ENCODE measurements at places on chromosomes 5 and 9. TPM values are rescaled to one million over a fixed set of nuclear protein-coding genes. Genes with fewer than 3 reads are reported as not detected.
A peak's percentile ranks its signal among the peaks of the same experiment; 100 is the strongest.

DNA sequence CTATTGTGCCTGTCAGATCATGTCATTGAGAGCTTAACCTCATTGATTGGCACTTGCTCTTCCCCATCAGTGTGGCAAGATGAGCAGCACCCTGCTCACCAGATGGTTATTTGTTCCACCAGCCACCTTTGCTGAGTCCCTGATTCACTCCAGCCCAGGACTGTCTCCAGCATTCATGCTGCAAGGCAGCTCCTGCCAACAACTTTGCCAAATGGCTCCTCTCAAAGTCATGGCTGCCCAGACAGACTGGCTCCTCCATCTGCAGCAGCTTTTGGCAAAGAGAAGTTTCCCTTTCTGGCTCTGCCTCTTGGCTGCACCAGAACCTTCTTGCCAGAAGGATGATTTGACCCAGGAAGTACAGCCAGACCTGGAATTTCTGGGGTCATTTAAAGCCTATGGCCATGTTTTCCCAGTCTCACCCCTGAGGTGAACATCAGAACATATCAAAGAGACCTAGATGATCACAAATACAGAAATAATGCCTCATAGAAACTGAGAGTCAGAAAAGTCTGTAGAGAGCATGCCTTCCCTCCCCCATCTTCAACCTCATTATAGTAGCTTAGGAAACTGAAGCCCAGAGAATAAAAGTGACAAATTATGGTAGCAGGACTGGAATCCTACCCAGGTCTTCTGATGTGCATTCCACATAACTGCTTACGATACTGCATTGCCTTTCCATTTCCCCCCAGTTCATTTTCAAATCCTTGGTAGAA, 10.4 kb downstream of the PPP2R2B start:
- H3K27ac ChIP-seq = no peak overlapping the region
- DNase-seq = no peak
- no peaks in the 10 kb centered on the region for H3K27me3 ChIP-seq
- H3K4me3 ChIP-seq = no peak overlapping the region
- no peaks in the 10 kb centered on the region for H3K4me1 ChIP-seq

DNA sequence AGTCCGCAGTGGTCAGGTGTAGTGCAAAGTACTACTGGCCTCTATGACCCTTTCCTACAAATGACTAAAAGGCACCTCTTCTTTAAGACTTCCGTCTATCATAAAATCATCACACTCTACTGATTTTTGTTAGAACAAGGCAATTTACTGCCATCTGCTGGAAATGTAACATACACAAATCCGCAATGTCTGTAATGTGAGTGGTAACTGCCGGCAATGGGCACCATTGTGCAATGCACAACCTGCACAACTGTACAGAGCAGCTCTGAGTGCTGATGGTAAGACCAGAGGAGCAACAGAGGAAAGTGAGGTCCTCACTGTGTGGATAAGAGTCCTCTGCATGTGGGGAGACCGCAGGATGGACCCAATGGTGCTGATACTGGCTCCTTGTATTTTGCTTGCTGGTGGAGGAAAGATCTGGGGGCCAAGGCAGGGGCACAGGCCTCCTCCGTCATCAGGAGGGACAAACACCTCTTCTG, 103.7 kb downstream of the ATPSCKMT start:
- DNase-seq = peak; percentile 68
- H3K4me1 ChIP-seq = no peaks in the 10 kb centered on the region
- H3K4me3 ChIP-seq = no peak overlapping the region
- H3K27ac ChIP-seq = no peak overlapping the region

GRCh38 chr5:65866837-65867521, 59.4 kb upstream of the ERBIN start:
- no peak overlapping the region for H3K4me3 ChIP-seq
- no peaks in the 10 kb centered on the region for H3K4me1 ChIP-seq
- no peak for DNase-seq
- no peaks in the 10 kb centered on the region for H3K36me3 ChIP-seq

DNA sequence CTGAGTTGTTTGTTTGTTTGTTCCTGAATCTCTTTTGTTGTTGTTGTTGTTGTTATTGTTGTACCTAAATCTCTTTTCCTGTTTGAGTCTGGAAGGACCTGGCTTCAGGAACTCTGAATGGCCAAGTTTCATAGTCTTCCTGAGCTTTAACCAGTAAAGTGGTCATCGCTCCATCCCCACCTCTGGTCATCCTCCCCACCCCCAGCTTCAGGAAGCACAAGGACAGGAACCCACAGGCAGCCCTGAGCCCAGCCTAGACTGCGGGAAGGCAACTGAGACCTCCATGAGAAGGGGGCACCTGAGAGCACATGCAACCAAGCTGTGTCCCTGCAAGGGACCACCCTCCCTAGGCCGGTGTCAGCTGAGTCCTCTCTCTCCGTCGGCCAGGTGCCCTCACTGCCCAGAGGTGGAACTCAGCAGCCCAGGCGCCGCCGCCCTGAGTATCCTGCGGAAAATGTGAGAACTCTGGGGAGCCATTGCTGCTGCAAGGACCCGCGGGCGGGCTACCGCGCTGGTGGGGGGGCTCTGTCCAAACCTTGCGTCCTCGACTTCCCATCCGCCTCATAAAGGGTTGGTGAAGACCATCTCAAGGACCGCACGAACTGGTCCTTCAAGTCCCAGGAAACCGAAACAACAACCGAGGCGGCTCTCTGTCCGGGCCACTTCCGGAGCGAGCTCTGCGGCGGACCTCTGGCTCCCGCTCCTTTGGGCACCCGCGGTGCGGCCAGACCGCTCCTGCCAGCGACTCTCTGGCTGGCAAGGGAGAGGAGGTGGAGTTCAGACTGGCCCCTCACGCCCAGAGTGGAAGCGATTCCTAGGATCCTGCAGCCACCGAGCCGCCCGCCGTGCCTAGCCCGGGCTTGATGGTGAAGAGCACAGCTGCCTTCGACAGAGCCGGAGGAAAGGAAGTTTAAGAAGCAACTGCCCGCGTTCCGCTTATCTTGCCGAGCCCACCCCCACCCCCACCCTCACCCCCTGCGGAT, 4.2 kb downstream of the BARX1 start:
- DNase-seq = no peak
- H3K27ac ChIP-seq = no peak overlapping the region
- no peak overlapping the region for H3K4me3 ChIP-seq

GRCh38 chr9:111533099-111533790, 8.3 kb downstream of the ZNF483 start:
- no peak overlapping the region for H3K4me3 ChIP-seq
- DNase-seq = peak; percentile 66
- H3K36me3 ChIP-seq = peaks cover 3% of the 10 kb centered on the region
- no peak overlapping the region for H3K27ac ChIP-seq

DNA sequence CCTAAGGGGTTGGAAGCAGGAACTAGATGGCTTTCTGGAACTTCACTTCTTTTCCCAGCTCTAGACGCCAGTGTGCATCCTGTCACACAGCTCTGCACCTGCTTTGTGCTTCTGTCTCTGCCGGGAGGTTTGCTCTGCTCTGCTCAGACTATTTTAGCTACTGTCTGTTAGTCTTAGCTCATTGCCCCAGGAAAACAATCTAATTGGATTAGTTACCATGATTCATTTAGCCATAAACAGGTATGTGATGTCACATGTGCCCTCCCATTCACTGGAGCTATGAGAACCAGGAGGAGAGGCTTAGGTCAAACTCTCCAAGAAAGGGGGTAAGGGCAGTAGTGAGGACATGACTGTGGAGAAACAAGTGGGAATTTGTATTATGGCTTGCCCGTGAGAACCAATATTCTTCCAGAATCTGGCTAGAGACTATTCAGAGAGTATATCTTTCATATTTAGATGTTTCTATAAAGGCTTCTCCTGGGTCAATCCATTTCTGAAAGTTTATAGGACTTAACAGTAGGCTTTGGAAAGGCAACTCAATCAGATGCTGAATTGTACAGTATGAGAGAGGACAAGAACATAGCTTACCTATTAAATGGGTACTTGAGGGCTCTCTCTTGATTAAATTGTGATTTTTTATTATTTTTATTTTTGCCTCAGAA, 22.4 kb upstream of the NREP start:
- peaks cover 12% of the 10 kb centered on the region for H3K4me1 ChIP-seq
- no peak overlapping the region for H3K4me3 ChIP-seq
- H3K27ac ChIP-seq = no peak overlapping the region
- DNase-seq = no peak

DNA sequence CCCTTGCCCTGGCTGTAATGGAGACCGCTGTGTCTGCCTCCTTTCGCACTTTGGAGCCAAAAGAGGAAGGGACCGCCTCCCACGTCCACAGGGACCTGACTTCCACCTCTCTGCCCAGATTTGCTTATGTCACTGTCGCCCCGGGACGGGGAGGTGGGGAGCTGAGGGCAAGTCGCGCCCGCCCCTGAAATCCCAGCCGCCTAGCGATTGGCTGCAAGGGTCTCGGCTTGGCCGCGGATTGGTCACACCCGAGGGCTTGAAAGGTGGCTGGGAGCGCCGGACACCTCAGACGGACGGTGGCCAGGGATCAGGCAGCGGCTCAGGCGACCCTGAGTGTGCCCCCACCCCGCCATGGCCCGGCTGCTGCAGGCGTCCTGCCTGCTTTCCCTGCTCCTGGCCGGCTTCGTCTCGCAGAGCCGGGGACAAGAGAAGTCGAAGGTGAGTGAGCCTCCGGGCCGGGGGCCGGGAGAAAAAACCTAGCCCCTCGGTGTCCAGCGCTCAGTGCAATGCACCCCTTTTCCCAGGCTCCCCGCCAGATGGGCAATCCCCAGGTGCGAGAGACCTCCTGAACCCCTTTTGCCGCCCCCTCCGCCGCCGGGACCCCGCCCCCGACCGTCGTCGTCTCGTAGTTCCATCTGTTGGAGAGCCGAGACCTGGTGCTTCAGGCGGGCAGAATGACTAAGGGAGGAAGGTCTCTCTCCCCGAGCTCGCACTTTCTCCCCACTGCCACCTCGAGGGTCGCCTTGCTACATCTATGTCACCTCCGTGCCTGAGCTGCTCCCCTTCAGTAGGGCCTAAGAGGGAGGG, at the start of gene GPX3:
Gene GPX3, plus strand, starts transcription at position 288 of the 807 bp plus-strand sequence. Its CDS starts 64 bp downstream, at position 352.
- no peaks in the 10 kb centered on the region for H3K27me3 ChIP-seq
- peak within 1 kb of the TSS; percentile 10 for H3K27ac ChIP-seq
- peaks cover 3% of the 10 kb centered on the region for H3K4me1 ChIP-seq
- peak; percentile 59 for DNase-seq
- peak within 1 kb of the TSS; percentile 53 for H3K4me3 ChIP-seq

DNA sequence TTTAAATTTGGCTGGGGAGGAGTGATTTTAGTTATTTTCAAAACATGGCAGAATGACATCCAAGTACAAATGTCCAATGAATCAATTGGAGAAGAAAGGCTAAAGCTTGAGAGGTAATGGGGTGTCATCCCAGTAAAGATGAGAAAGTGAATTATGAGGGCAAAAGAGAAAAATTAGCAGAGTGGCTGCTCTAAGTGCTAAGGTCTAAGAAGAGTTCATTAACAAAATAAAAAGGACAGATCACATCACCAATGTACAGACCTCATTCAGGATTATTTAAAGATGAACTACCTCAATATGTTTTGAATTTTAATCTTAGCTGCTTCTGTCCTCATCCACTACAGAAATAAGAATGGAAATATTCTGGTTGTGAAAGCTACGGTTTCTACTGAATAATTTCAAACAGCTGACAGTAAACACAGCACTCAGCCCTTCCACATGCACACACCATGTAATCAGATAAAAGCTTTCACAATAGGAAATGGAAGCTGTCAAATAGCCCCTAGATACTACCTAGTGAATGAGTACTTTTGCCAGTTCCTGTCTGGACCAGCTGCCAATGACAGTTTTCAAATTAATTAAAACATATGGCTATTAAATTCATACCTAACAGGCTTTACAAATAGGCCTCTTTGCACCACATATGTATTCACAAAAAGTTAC, 171.5 kb downstream of the SSBP2 start:
- no peaks in the 10 kb centered on the region for H3K27me3 ChIP-seq
- no peaks in the 10 kb centered on the region for H3K36me3 ChIP-seq
- peaks cover 4% of the 10 kb centered on the region for H3K4me1 ChIP-seq
- no peak for DNase-seq
- no peak overlapping the region for H3K27ac ChIP-seq

GRCh38 chr5:21094619-21095018, 1106.6 kb upstream of the CDH18 start:
- no peaks in the 10 kb centered on the region for H3K36me3 ChIP-seq
- H3K27ac ChIP-seq = no peak overlapping the region
- DNase-seq = no peak
- no peak overlapping the region for H3K4me3 ChIP-seq

- no peaks in the 10 kb centered on the region for H3K27me3 ChIP-seq
- peaks cover 19% of the 10 kb centered on the region for H3K4me1 ChIP-seq
- peak; percentile 5 for DNase-seq
These were observed 376 bp downstream of the GOLGA1 start for GRCh38 chr9:124940521-124940893.

- peaks cover 3% of the 10 kb centered on the region for H3K4me1 ChIP-seq
- peak overlapping the region; percentile 63 for H3K27ac ChIP-seq
- H3K27me3 ChIP-seq = no peaks in the 10 kb centered on the region
These were observed 929 bp downstream of the SH3PXD2B start for GRCh38 chr5:172453206-172453985.

DNA sequence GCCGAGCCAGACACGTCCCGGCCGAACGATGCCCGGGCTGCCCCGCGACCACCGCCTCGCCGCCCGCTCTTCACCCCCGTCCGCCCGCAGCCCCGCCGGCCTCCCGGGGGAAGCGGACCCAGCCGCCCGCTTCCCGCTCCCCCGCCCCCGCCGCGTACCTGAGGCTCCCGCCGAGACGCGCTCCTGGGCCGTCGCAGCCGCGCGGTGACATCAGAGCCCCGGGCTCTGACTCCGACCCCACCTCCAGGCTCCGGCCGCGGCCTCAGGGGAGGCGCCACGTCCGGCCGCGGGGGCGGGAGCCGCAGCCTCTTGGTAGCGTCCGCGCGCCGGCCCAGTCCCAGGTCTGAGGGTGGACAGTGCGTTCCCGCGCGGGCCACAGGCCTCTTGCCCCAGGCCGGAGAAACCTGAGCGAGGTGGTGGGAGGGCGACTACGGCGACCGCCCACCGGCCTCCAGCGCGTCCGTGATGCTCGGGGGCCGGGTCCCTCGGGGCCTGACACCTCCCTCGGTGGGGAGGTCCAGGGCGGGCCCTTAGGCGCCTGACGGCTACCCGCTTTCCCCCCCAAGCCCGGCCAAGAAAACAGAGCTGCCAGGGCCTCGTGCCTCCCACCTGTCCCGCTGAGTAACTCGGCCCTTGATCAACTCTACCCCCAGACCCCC, at the start of gene SHROOM1:
Gene SHROOM1, minus strand, starts transcription at position 212 of the 659 bp plus-strand sequence. CDS start 4,507 bp downstream, outside the sequence.
- H3K36me3 ChIP-seq = no peaks in the 10 kb centered on the region
- H3K27ac ChIP-seq = no peak within 1 kb of the TSS
- no peaks in the 10 kb centered on the region for H3K4me1 ChIP-seq
- DNase-seq = peak; percentile 66

GRCh38 chr9:69474821-69475220, 149.8 kb downstream of the ENTREP1 start:
- no peak overlapping the region for H3K27ac ChIP-seq
- no peaks in the 10 kb centered on the region for H3K27me3 ChIP-seq
- H3K36me3 ChIP-seq = no peaks in the 10 kb centered on the region
- H3K4me3 ChIP-seq = no peak overlapping the region
- no peak for DNase-seq

- peak overlapping the region; percentile 4 for H3K27ac ChIP-seq
- no peak for DNase-seq
- no peak overlapping the region for H3K4me3 ChIP-seq
- peaks cover 13% of the 10 kb centered on the region for H3K4me1 ChIP-seq
- peaks cover 66% of the 10 kb centered on the region for H3K36me3 ChIP-seq
- no peaks in the 10 kb centered on the region for H3K27me3 ChIP-seq
These were observed 2.7 kb downstream of the RPL37 start for GRCh38 chr5:40832345-40832744.

GRCh38 chr9:23587433-23587832, 238.6 kb downstream of the ELAVL2 start:
- H3K4me1 ChIP-seq = peaks cover 52% of the 10 kb centered on the region
- no peaks in the 10 kb centered on the region for H3K36me3 ChIP-seq
- no peak overlapping the region for H3K4me3 ChIP-seq
- peak overlapping the region; percentile 81 for H3K27ac ChIP-seq

FOXI1 gene
- total RNA-seq = not detected

CNTLN gene
- 4.3 TPM for total RNA-seq

OMD gene
- total RNA-seq = not detected

LRRC14B gene
- total RNA-seq = 3.6 TPM

GARIN3 gene
- total RNA-seq = not detected

TEX48 gene
- not detected for total RNA-seq

AFAP1L1 gene
- 39.3 TPM for total RNA-seq

Measured in cardiac muscle cell (in vitro differentiated cells and primary cell).